Glomerular endothelial cell (primary cell): ENCODE measurements at places on chromosomes 3 and 15. TPM values are rescaled to one million over a fixed set of nuclear protein-coding genes. Genes with fewer than 3 reads are reported as not detected.
A peak's percentile ranks its signal among the peaks of the same experiment; 100 is the strongest.

RASGRP1 gene
- 0.10 and 0.12 TPM in 2 replicates for total RNA-seq

CTXN2 gene
- total RNA-seq = not detected in 2 replicates

GP5 gene
- 0.29 TPM in 1 of 2 replicates, not detected in the other for total RNA-seq

LRTM1 gene
- not detected in 2 replicates for total RNA-seq

INAFM2 gene
- total RNA-seq = 13.5 and 20.7 TPM in 2 replicates

SCAMP2 gene
- 62.3 and 87.9 TPM in 2 replicates for total RNA-seq

GRCh38 chr3:182837855-182838454 is 44.7 kb downstream of the ATP11B start:
- DNase-seq = peak; percentile 25

GRCh38 chr3:27224197-27224596 is 145.0 kb downstream of the NEK10 start:
- DNase-seq = no peak

DNA sequence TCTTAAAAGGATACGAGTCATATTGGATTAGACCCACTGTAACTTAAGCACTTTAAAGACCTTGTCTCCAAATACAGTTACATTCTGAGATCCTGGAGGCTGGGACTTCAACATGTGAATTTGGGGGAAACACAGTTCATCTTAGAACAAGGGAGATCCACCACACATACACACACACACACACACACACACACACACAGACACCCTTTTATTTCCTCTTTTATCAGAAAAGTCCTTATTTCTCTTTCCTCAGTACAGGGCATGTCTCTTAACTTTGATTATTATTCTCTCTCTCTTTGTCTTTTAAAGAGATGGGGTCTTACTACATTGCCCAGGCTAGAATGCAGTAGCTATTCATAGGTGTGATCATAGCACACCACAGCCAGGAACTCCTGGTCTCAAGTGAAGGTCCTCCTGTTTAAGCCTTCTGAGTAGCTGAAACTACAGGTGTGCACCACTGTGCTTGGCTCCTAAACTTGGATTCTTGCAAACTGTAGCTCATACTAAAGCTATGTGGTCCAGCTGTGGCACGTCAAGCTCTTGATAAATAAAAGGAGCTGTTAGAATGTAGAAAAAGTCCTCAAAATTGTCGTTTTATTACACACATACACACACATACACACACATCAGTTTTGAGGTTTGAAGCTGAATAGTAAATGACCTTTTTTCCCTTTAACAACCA is 7.4 kb downstream of the GOLM2 start:
- no peak for DNase-seq

DNA sequence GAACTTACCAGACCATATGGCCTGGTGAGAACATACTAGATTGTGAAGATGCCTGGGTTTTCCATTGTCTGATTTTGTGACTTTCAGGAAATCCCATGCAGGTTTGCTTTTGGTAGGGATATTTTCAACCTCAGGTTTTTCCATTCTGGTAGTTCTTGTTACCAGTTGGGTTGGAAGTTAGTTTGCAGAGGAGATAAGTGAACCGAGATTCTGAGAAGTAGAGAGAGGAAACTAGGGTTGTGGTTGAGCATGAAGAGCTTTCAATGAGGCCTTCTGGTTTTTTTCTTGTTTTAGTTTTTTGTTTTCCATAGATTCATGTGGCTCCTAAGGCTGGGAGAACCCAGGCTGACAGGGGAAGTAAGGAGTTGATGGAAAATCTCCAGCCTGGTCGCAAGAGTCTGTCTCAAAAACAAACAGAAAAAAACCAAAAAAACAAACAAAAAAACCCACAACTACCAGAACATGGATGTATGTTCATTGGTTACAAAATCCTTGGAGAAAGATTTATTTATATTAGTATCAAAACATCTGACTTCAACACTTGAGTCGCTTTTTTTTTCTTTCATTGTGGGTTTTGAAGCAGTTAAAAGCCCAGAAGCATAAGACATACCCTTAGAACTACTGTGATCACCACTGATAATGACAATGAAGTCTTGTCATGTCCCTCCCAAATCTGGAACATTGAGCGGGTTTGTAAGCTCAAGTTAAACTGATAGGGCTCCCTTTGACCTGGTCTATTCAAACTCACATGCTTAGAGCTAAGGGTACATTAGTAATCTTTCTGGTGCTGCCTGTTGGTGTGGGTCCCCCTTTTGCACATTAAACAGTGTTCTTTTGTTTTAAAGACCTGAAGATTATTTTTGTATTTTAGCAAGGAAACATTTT is 3.2 kb downstream of the GPR171 start:
- DNase-seq = no peak

GRCh38 chr3:38561746-38562466 is 65.8 kb downstream of the EXOG start:
- DNase-seq = no peak

DNA sequence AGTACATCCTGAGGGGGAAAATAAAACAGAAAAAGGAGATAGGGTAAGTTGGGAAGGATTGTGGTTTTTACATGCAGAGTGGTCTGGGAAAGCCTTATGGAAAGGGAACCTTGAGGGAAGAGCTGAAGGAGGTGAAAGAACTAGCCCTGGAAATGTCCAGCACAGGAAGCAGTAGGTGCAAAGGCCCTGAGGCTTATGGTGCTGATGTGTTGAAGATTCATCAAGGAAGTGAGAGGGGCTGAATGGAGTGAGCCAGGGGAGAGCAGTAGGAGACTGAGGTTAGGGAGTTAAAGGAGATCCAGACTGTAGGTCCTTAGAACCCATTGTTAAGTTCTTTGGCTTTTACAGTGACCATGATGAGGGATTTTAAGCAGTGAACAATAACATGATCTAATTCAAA is 33.0 kb downstream of the ATP1B3 start:
- DNase-seq = no peak

DNA sequence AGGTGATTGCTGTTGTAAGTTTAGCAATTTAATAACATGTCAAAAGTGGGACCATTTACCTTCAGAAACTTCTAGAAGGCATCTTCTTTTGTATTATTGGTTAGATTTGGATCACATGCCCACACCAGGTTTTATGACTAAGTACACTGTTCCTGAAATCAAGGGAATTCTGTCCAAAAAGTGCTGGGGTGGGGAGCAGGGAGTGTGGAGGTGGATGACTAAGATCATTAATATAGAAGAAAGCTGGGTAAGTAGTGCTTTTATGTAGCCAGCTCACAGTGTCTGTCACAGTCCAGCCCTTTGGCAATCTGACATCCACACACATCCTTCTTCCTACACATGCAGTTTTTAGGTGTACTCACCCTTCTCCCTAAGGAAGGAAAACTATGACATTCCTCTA is 120.0 kb downstream of the TMCO5A start:
- DNase-seq = no peak
